ENCODE measurements at places on chromosomes 4 and X. TPM values are rescaled to one million over a fixed set of nuclear protein-coding genes. Genes with fewer than 3 reads are reported as not detected.
A peak's percentile ranks its signal among the peaks of the same experiment; 100 is the strongest.

- H3K4me3 ChIP-seq, result no peak overlapping the region
- H3K27ac ChIP-seq, result no peak overlapping the region
- H3K4me1 ChIP-seq, result no peaks in the 10 kb centered on the region
- H3K27me3 ChIP-seq, result no peaks in the 10 kb centered on the region
These were observed 8.7 kb downstream of the GAGE10 start for GRCh38 chrX:49312176-49312575.

DNA sequence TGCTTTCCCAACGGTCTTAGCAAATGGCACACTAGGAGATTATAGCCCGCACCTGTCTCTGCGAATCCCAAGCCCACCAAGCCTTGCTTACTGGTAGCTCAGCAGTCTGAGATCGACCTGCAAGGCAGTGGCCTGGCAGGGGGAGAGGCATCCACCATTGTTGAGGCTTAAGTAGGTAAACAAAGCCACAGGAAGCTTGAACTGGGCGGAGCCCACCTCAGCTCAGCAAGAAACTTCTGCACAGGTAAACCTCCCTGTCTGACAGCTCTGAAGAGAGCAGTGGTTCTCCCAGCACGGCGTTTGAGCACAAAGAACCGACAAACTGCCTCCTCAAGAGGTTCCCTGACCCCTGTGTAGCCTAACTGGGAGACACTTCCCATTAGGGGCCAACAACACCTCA is 42.8 kb downstream of the BRWD3 start:
- no peak overlapping the region for H3K4me3 ChIP-seq
- no peak for DNase-seq
- no peak overlapping the region for H3K27ac ChIP-seq
- H3K4me1 ChIP-seq, result no peaks in the 10 kb centered on the region
- no peaks in the 10 kb centered on the region for H3K36me3 ChIP-seq

DNA sequence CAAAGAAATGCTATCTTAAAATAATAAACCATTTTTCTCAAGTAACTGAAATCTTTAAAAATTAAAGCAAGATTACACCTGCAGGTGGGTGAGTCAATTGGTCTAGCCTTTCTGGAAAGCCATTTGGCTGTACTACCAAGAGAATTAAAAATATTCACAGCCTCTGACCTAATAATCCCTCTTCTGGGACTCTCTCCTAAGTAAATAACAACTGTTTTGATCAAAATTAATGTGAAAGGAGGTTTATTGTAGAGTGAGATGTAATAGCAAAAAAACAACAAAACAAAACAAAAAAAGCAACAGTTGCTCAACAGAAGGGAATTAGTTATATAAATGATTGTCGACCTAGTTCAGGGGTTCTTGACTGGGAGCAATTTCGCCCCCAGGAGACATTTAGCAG is 89.0 kb downstream of the GEMIN8 start:
- no peak for DNase-seq
- H3K27me3 ChIP-seq, result no peaks in the 10 kb centered on the region
- H3K4me1 ChIP-seq, result no peaks in the 10 kb centered on the region
- H3K4me3 ChIP-seq, result no peak overlapping the region

- H3K36me3 ChIP-seq, result no peaks in the 10 kb centered on the region
- H3K27me3 ChIP-seq, result no peaks in the 10 kb centered on the region
- H3K27ac ChIP-seq, result peak overlapping the region; percentile 72
- H3K4me1 ChIP-seq, result peaks cover 59% of the 10 kb centered on the region
- H3K4me3 ChIP-seq, result no peak overlapping the region
These were observed 38.5 kb upstream of the PDLIM5 start for GRCh38 chr4:94413085-94413840.

DNA sequence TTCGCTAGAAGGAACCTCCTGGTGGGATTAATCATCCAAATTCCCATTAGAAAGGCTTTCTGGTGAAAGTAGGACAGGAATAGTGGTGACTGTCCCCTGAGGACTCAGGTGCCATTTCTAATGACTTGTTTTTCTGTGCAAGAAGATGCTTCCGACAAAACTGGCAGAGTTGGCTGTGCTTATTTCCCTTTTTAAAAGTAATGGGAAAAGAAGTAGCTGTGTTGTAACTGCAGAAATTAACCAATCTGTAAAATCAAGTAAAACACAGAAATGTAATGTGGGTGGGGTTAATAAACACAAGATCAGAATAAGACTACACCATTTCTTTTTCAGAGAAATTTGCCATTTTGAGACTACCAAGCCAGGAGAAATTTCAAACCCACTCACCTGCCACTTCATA is 55.0 kb upstream of the FAM9B start:
- H3K27ac ChIP-seq, result no peak overlapping the region
- no peaks in the 10 kb centered on the region for H3K27me3 ChIP-seq
- DNase-seq, result no peak
- H3K4me1 ChIP-seq, result peaks cover 18% of the 10 kb centered on the region
- H3K36me3 ChIP-seq, result no peaks in the 10 kb centered on the region

GRCh38 chr4:24141836-24142235 is 252.0 kb upstream of the PPARGC1A start:
- no peak for DNase-seq
- H3K27ac ChIP-seq, result no peak overlapping the region
- peaks cover 12% of the 10 kb centered on the region for H3K4me1 ChIP-seq
- no peak overlapping the region for H3K4me3 ChIP-seq
- peaks cover 2% of the 10 kb centered on the region for H3K27me3 ChIP-seq

- no peaks in the 10 kb centered on the region for H3K27me3 ChIP-seq
- peak overlapping the region; percentile 40 for H3K4me3 ChIP-seq
These were observed 1.4 kb downstream of the SLC16A2 start for GRCh38 chrX:74422576-74423288.

DNA sequence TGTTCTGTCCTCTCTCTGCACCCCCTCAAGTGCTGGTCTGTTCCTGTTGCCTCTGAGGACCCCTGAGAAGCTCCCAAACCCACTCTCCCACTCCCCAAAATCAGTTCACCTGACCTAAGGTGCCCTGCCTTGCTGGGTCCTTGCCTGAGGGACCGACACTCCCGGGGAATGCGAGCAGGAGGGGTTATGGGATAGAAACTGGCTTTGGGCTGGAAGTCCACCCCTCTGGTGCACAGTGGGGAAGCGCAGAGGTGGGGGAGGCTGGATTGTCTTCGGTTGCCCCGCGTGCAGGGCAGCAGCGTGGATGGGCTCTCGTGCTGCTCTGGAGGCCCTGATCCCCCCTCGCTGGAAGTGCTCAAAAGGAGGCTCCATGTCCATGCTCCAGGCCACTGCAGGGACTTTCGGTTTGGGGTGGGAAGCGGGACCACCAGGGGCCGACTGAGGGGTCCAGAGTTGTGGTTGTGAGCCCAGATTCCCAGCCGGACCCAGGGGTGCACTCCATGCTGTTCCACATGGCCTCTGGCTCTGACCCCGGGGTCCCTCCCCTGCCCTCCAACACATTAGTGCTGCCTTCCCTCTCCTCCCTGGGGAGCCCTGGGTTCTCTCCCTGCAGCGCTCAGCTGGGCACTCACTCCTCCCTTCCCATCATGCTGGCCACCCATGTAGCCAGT is 7.6 kb downstream of the SORCS2 start:
- no peak overlapping the region for H3K4me3 ChIP-seq
- H3K27ac ChIP-seq, result no peak overlapping the region
- H3K4me1 ChIP-seq, result peaks cover 12% of the 10 kb centered on the region
- H3K36me3 ChIP-seq, result no peaks in the 10 kb centered on the region

DNA sequence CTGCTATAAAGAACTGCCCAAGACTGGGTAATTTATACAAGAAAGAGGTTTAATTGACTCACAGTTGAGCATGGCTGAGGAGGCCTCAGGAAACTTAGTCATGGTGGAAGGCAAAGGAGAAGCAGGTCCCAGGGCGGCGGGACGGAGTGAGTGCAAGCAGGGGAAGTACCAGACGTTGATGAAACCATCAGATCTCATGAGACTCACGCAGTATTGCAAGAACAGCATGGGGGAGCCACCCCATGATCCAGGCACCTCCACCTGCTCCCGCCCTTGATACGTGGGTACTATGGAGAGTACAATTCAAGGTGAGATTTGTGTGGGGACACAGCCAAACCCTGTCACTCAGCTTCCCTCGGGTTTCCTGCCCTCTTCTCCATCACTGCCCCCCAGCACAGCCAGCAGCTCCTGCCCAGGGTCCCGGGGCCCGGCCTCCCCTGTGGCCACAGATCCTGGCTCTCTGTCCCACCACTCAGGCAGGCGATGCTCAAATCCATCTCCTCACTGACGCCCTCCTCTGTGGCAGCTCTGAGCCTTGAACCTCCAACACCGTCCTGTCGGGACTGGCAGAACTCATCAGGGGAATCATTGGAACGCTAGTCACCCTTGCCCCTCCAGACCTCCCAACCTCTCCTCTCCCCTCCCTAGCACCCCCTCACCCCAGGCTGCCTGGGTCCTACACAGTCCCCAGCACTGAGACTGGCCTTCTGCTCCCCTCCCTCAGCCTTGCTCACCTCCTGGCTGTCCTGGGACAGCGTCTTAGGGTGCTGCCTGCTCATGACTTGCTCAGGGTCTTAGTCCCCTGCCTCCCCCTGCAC is 37.6 kb downstream of the FGFRL1 start:
- H3K27ac ChIP-seq, result no peak overlapping the region
- H3K36me3 ChIP-seq, result no peaks in the 10 kb centered on the region
- no peak for DNase-seq
- peaks cover 63% of the 10 kb centered on the region for H3K27me3 ChIP-seq

DNA sequence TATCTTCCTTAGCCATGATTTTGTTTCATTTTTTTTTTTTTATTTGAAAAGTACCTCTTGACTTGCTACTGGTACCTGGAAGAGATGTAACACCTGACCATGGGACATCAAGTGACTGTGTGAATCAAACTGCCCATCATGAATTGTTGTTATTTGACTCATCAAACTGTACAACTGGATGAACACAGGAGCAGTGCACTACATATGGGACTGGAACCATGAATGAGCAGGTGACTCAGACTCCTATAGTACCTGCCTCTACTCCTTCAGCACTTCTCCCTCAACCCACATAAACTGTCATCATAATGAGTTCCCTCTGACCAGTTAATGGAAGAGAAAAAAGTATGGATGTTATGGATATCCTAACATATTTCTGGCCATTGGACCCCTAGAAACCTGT is 15.9 kb upstream of the UBE2D3 start:
- no peak for DNase-seq
- no peaks in the 10 kb centered on the region for H3K4me1 ChIP-seq
- no peaks in the 10 kb centered on the region for H3K36me3 ChIP-seq
- no peak overlapping the region for H3K4me3 ChIP-seq
- H3K27me3 ChIP-seq, result no peaks in the 10 kb centered on the region
- H3K27ac ChIP-seq, result no peak overlapping the region

- no peak overlapping the region for H3K27ac ChIP-seq
- no peaks in the 10 kb centered on the region for H3K27me3 ChIP-seq
- no peaks in the 10 kb centered on the region for H3K4me1 ChIP-seq
- DNase-seq, result no peak
These were observed 327.1 kb upstream of the GIMD1 start for GRCh38 chr4:106695501-106696262.

DNA sequence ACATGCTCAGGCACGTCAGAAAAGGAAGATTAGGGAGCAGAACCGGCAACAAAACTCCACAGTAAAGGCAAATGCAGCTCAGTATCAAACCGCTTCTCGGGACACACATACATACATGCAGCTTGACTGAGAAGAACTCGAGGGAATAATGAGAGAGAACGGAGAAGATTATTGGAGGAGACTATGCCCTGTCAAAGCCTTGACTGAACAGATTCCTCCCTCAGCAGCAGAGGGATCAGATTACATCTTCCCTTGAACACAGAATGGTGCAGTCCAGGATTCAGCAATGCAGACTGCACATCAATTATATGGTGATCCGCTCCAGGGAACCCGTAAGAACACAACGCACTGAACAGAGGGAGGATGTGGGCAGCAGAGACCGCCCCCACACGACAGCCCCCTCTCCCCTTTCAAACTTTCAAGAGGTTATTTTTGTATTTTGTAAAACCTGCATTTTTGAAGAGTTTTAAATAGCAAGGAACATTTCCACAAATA is 183.2 kb downstream of the FBXW7 start:
- H3K36me3 ChIP-seq, result no peaks in the 10 kb centered on the region
- H3K4me1 ChIP-seq, result peaks cover 7% of the 10 kb centered on the region
- no peaks in the 10 kb centered on the region for H3K27me3 ChIP-seq
- peak overlapping the region; percentile 6 for H3K4me3 ChIP-seq
- peak; percentile 73 for DNase-seq

DNA sequence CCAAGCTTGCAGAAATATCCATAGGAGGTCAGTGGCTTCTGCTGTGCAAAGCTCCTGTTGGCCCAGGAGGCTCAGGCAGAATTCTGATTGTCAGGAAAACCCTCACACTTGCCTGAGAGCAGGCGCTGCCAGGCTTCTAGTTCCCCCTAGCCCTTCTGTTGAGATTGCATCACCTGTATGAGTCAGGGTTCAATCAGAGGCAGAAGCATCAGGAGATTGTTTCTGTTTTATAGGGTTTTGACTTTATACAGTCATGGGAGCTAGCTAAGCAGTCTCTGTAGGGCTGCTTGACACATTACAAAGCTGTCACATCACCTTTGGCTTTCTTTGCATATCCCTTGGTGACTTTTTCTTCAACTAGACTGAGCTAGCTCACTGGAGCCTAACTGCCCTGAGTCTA is 27.8 kb downstream of the DIPK2B start:
- DNase-seq, result peak; percentile 43
- no peak overlapping the region for H3K27ac ChIP-seq
- no peaks in the 10 kb centered on the region for H3K36me3 ChIP-seq

GRCh38 chr4:53686521-53686920 is 95.2 kb upstream of the LNX1 start:
- DNase-seq, result peak; percentile 24
- H3K4me3 ChIP-seq, result no peak overlapping the region
- H3K27ac ChIP-seq, result no peak overlapping the region
- H3K27me3 ChIP-seq, result no peaks in the 10 kb centered on the region
- H3K4me1 ChIP-seq, result no peaks in the 10 kb centered on the region
- H3K36me3 ChIP-seq, result no peaks in the 10 kb centered on the region

DNA sequence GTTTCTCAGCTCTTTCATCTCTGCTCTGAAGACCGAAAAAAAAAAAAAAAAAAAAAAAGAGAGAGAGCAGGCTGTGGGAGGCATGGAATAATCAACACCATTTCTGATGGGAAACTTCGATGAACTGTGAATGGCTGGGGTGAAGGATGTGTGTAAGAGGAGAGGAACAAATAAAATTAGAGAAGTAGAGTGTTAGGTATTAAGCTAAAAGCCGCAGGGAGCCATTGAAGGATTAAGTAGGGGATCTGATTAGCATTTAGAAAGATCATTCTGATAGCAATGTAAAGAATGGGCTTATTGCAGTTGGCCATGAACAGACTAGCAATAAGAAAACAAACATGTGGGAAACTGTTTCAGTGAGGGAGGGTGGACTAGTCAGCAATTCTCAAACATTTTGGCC is 33.6 kb upstream of the JADE1 start:
- no peaks in the 10 kb centered on the region for H3K4me1 ChIP-seq
- H3K4me3 ChIP-seq, result no peak overlapping the region
- H3K27me3 ChIP-seq, result peaks cover 63% of the 10 kb centered on the region
- H3K36me3 ChIP-seq, result no peaks in the 10 kb centered on the region
- no peak overlapping the region for H3K27ac ChIP-seq

Gene SOX3
- polyA plus RNA-seq, result 0.24 TPM

Gene SORCS2
- 4.4 TPM for polyA plus RNA-seq

Gene SPON2
- polyA plus RNA-seq, result 1.2 TPM

Gene ALB
- polyA plus RNA-seq, result 5.4 TPM

Gene GLOD5
- polyA plus RNA-seq, result not detected

Gene CFAP99
- polyA plus RNA-seq, result not detected

Gene VSIG4
- not detected for polyA plus RNA-seq
